ENCODE measurements at places on chromosomes 7 and 10.
A peak's percentile ranks its signal among the peaks of the same experiment; 100 is the strongest.

DNA sequence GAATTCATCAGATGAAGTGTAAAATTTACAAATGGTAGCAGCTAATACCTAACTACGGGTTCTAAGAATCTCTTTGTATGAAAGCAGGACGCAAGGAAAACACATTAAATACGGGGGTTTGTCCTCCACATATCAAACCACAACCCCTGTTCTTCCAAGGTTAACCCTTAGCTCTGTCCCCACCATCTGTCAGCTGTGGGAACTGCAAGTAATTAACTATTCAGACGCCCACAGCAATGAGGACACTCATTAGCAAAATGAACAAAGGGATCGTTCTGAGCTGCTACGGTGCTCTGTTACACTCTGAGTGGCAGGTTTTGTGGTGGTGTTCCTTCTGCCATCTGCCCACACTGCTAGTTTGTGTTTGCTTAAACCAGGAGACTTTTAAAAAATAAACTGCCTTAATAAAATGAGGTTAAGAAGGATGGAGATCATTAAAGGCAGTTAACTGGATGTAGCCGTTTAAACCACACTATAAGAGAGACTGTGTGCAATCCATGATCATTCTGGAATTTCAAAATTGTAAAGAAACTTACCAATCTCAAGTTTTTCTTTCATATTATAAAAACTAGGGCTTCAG lies 51.4 kb downstream of the C10orf67 start:
- peak; percentile 44 for DNase-seq

DNA sequence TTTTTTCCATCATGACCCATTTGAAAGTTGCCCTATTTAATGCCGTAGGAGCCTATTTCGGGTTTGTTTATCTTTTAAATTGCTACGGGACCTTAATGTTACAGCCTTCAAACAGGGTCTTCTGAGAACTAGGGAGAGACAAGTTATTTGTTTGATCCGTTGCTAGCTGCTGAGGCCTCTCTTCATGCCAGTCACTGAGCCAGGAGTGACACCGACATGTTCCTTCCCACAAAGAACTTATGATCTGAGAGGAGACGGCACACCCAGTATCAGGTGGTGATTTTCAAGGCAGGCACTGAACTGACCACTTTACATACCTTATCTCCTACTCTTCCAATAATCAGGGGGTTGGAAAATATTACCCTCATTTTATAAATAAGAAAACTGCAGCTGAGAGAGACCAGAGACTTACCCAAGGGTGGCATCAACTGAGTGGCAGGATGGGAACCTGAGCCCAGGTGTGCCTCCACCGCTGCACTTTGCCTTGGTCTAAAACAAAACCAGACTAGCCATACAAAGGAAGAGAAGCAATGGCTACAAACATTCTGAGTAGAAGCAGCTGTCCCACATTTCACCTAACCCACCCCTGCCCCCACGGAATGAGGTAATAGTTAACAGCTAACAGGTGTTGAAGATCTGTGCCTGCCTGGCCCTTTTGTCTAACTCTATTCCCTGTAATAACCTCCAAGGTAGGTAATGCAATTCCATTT lies 40.5 kb downstream of the PPP1R3C start:
- DNase-seq: no peak

DNA sequence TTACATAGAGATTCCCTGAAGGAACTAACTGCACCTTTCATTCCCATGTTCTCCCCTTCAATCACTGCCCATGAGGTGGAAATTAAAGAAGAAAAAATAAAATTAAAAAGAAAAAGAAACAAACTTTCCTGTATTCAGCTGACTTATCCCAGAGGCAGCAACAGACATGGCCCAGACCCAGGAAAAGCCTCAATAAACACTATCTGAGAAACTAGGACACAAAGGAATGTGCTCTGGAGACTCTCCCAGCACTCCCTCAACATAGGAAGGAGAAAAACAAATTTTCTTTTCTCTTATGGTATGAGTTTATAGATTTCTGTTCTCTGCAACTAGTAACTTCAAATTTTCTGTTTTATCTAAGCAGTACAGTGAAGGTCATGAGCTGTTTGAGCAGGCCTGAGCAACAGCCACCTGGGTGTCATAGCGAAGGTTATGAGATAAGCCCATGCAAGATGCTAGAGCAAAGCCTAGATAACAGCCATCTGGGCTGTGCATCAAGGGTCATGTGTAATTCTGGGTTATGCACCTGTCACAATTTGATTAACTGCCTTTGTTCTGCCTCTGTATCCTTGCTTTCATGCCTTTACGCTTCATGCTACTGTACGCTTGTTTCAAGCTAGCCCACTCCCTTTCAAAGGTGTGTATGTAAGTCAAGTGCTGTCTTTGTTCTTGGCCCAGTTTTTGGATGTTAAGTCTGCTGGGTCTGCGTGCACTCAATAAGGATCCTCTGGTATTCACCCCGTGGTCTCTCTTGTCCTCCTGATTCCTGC lies 11.0 kb upstream of the OR6B1 start:
- no peak for DNase-seq

DNA sequence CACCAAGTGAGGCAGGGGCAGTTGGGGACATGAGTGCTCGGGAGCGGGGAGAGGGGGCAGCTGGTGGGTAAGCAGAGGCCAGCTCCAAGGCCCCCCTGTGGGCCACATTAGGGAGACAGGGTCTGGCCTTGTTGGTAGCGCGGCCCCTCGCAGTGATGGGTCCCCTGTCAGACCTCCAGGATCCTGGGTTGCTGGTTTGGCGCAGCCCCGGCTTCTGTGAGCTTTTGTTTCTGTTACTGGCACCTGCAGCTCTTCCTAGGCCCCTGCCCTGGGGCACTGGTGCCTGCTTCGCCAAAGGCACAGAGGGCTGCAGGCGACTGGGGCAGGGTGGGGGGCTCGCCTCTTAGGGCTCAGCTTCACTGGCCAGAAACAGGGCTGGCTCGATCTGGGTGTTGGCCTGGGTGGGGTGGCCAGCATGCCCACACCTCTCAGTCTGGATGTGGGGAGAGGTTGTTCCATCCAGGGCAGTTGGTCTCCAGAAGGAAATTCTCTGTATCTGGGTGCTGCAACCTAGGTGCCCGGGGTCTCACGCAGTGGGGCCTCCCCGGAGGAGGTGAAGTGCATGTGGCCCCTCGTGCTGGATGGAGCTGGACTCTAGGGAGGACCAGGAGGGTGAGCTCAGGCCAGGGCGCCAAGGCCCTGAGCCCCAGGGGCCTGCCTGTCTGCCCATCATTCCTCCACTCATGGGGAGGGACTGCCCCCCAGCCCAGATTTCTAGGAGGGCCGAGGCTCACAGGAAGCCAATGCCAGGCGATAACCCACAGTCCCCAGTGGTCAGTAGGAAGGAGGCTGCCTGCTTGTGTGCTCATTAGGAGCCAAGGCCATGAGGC lies 138.6 kb downstream of the LHPP start:
- no peak for DNase-seq

- DNase-seq: no peak
Observed at GRCh38 chr7:69889976-69890351, 291.7 kb downstream of the AUTS2 start.

DNA sequence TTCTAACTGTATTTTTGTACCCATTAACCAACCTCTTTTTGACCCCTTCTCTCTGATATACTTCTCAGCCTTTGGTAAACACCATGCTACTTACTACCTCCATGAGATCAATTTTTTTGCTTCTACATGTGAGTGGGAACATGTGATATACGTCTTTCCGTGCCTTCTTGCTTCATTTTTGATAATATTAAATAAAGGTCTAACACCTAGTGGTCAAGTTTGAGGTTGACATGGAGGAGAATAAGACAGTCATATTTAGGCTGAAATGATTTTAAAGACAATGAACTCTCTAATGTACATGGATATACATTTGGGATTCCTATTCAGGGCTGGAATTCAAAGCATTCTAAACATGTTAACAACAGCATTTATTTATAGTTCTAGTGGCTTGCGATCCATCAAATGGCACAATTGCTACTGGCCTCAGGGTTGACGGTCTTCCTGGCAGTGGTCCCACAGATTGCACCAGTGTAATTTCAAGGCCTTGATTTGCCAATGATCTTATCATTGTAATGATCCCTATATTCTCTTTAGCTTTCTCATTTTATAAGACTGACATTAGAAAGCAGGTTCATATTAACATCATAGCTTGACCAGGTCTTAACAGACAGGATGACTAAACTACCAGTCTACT lies 315.9 kb upstream of the ETV1 start:
- no peak for DNase-seq

GRCh38 chr7:140631602-140632001 lies 9.0 kb downstream of the DENND2A start:
- no peak for DNase-seq

DNA sequence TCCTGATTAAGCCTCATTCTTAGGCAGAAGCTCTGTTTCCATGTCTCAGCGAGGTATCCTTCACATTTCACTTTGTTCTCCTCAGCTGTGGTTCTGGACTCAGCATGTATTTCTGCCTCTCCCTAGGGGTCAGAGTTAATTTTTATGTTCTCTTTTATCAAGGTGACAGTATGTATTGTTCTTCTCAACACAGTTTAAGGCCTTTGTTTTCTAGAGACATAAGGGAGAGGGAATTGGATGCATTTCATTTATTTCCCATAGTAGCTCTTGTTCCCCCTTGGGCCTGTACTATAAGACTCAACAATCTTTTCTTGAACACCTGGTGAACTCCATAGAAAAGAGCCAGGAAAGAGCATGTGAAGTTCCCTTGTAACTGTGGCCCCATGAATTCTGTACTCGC lies 214.3 kb downstream of the ZWINT start:
- no peak for DNase-seq

- DNase-seq: no peak
Observed at GRCh38 chr10:75355706-75356105, 45.9 kb downstream of the ZNF503 start.

- DNase-seq: peak; percentile 50
Observed at GRCh38 chr7:31957090-31957720, 113.0 kb downstream of the PDE1C start.

DNA sequence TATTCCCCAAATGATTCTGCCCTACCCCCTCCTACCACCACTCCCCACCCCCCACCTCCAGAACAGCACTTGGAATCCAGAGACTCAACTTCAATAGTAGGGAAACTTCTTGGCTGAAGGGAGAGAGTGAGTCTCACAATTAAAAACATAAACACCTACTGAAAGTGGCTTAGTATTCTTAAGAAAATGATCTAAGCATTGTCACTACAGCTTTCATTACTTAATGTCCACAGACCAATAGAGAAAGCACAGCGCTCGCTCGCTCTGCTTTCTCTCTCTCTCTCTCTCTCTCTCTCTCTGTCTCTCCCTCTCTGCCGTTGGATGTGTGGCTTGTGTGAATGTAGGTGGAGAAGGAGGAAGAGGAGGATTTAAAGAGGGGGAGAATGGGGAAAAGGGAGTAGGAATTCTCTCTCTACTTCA lies 1.5 kb upstream of the SEMA3A start:
- no peak for DNase-seq

- DNase-seq: no peak
Observed at GRCh38 chr7:99016196-99016595, 127.7 kb downstream of the SMURF1 start.

DNA sequence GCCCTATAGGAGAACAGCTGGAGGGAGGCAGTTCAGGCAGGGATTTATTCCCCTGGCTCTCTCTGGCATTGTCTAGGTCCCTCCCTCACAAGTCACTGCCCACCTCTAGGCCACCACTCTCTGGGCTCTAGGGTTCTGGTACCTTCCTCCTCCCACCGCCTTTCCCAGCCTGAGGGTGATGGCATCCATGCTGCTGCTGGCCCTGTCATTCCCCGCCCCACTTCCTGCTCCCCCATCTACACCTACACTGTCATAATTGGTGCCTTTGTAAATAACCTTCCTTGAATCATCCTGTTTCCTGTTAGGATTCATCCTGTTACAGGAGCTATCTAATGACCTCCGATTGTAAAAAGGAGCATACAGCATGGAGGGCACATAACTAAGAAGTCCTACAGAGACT lies 303.3 kb upstream of the COBL start:
- no peak for DNase-seq

GRCh38 chr10:97096261-97097083 lies 89.3 kb downstream of the SLIT1 start:
- DNase-seq: no peak

DNA sequence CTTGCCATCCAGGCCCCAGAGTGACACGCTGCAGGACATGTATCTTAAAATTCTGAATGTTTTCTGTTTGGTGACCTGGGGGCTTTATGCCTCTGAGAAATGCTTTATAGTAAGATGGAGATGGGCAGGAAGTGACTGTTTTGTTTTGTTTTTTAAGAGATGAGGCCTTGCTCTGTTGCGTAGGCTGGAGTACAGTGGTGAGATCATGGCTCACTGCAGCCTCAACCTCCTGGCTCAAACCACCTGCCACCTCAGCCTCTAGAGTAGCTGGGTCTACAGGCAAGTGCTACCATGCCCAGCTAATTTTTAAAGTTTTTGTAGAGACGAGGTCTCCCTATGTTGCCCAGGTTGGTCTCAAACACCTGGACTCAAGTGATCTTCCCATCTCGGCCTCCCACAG lies 20.6 kb downstream of the ZNF777 start:
- DNase-seq: no peak

DNA sequence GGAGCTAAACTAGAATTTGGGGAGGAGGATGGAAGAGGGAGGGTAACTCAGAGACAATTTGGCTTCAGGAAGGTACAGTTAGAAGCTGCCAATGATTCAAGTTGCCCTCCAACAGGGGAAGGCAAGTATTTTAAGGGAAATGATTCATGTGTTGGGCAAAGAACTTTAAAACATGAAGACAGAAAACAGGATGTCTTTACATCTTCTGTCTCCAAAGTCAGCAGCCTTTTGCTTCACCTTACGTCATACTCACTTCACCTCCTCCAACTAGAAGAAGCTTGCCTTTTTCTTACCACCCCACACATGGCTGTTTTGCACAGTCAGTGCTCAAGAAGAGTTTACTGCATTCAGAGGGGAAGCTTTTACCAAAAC lies 36.1 kb downstream of the PPP1R3C start:
- no peak for DNase-seq

- no peak for DNase-seq
Observed at GRCh38 chr7:112556633-112557032, 75.8 kb downstream of the LSMEM1 start.

GRCh38 chr7:108311446-108312168 lies 144.6 kb downstream of the NRCAM start:
- DNase-seq: no peak

GRCh38 chr7:28955718-28956607 lies 2.2 kb downstream of the TRIL start:
- DNase-seq: no peak

- peak; percentile 90 for DNase-seq
Observed at GRCh38 chr10:14397066-14397465, 66.3 kb upstream of the FRMD4A start.

DNA sequence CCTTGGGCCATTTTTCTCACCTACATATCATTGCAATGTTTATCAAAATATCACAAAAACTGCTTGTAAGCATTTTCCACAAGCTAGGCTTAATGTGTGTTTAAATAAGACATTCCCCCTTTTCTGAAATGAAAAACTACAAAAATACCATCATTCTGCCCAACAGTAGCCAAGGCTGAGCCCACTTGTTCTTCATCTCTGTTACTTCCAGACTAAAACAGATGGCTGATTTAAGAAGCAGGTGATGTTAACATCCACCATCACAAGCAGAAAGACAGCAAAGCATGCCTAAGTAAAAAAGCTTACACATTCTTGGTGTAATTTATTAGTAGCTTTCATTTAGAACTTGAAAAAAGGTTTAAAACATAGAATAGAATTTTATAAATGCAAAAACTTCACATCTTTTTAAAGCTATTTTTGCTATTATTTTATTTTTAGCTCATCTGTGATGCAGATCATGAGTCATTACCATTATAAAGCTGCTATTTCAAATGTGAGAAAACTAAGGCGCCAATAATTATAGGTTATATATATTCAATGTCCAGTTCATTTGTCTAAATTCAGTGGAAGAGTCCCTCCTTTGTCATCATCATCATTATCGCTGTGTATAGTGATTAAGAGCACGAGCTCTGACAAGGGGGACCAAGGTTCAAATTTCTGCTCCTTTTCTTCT lies 109.4 kb downstream of the RELN start:
- DNase-seq: no peak

- no peak for DNase-seq
Observed at GRCh38 chr10:18759575-18759974, 100.3 kb downstream of the ARL5B start.
